ENCODE measurements at places on chromosomes 11 and 22.

- no peak for DNase-seq
These were observed 70.9 kb downstream of the CCDC34 start for GRCh38 chr11:27291954-27292636.

DNA sequence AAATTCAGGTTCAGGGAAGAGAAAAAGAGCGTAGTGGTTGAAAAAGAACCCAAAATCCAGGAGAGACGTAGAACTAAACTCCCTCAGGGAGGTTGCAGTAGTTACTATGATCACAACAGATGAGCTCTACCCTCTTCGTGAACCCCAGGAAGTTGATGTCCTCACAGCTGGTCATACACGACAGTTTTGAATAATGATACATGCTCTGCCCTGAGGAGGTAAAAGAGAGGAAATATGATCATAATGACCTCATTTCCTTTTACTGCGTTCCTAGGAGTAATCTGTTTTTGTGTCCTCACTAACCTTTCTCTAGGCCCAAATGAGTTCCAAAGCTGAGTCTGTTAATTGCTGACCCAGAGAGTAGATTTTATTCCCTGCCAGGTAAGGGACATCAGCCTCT is 1.3 kb downstream of the PATE2 start:
- no peak for DNase-seq

- no peak for DNase-seq
These were observed 143.6 kb upstream of the ANO5 start for GRCh38 chr11:22049276-22049675.

GRCh38 chr22:46590334-46590733 is 29.9 kb upstream of the GRAMD4 start:
- DNase-seq = no peak

- no peak for DNase-seq
These were observed 1.1 kb upstream of the ALG8 start for GRCh38 chr11:78140392-78141077.

- DNase-seq = no peak
These were observed 845 bp downstream of the MPPED2 start for GRCh38 chr11:30585125-30585891.

DNA sequence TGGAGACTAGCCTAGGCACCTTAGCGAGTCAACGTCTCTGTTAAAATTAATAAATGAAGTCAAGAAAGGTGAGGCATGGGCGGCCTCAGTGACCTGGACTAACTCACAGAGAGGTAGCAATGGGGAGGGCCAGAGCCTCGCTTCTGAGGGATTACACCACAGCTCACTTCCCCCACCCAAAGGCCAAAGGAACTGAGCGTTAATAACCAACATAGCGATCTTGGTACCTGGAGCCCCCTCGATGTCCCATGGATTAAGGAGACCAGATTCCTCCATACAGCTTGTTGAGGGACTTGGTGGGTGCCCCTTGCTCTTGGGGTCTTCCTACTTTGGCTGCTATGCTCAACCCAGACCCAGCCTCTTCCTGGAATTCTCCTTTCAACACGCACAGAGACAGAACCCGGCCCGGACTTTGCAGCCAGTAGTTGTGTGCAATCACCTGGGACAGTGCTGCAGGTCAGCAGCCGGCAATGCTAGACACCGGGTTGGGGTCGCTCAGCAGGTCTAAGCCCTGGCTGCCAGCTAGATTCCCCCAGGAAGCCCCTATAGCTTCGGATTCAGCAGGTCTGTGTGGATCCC is 70.6 kb downstream of the BCR start:
- DNase-seq = no peak

DNA sequence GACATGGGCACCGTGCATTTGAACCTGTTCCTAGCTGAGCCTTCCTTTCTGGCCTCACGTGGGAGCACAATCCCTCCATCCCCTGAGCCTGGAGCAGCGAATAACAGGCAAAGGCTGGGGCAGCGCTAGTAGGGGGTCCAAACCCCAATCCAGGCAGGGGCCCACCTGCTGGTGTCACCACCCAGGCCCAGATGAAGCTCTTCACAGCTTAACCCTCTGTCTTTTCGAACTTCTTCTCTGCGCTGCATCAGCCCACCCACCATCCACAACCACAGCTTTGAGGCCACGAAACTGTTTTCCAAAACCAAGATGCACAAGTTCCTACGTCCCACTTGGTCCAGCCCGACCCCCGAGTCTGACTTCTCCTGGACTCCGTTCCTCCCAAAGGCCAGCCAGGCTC is 11.5 kb downstream of the KCNC1 start:
- no peak for DNase-seq

DNA sequence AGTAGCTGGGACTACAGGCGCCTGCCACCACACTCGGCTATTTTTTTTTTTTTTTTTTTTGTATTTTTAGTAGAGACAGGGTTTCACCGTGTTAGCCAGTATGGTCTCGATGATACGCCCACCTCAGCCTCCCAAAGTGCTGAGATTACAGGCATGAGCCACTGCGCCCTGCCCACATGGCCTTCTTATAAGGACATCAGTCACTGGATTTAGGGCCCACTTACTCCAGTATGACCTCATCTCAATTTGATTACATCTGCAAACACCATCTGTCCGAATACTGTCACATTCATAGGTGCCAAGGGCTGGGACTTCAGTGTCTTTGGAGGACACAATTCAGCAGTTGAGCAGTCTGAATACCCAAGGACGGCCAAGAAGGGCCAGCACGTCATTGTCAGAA is 8.2 kb upstream of the PRR5 start:
- no peak for DNase-seq

DNA sequence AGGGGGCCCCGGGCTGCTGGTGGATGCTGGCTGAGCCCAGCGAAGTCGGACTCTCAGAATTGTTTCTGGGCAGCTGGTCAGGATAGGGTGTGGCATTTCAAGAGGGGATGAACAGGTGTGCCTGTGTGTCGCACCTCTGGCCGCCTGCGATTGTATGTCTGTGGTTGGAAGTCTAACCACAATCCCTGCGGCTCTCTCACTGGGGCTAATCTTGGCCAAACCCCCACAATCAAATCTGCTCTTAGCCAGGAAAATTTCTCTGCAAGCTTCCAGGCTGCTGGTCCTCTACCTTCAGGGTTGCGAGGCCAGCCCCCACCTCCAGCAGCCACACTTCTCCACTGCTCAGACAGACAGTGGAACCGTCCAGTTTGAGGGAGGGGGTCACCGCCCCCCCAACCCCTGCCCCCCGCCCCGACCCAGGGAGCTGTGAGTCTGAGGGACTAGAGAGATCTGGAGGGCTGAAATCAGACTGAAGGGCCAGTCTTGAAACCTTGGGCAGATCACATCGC is 953 bp downstream of the ATG16L2 start:
- DNase-seq = no peak

- peak; percentile 75 for DNase-seq
These were observed at the start of gene UBE2L3 for GRCh38 chr22:21567456-21568346. UBE2L3 (plus strand) TSS chr22:21567714; CDS start chr22:21567745, 31 bp downstream.

DNA sequence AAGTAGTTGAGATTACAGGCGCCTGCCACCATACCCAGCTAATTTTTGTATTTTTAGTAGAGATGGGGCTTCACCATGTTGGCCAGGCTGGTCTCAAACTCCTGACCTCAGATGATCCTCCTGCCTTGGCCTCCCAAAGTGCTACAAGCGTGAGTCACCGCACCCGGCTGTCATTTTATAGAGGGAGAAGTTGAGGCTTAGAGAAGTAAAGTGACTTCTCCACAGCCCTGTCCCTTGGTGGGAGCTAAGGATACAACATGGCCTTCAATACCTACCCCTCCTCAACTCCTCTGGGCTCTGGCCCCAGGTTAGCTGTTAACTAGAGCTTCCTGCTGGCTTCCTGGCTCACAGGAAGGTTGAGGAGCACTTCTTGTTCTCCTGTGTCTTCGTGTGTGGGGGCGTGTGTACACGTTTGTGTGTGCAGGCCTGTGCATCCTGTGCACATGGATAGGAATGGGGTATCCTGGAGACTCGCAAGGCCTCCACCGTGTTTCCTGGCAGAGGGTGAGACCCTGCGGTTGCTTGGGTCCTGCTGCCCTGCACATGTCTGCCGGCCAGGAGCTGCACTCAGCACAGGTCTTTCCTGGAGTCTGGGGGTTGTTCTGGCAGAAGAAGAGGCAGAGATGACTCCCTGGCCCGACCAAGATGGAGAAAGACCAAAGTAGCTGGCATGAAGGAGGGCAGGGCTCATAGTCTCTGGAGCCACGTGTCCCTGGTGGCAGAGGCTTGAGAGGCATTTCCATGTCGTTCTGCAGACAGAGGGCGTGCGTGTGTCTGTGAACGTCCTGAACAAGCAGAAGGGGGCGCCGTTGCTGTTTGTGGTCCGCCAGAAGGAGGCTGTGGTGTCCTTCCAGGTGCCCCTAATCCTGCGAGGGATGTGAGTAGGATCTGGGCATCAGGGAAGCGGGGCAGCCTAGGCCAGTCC is 2.4 kb downstream of the SIDT2 start:
- peak; percentile 87 for DNase-seq

DNA sequence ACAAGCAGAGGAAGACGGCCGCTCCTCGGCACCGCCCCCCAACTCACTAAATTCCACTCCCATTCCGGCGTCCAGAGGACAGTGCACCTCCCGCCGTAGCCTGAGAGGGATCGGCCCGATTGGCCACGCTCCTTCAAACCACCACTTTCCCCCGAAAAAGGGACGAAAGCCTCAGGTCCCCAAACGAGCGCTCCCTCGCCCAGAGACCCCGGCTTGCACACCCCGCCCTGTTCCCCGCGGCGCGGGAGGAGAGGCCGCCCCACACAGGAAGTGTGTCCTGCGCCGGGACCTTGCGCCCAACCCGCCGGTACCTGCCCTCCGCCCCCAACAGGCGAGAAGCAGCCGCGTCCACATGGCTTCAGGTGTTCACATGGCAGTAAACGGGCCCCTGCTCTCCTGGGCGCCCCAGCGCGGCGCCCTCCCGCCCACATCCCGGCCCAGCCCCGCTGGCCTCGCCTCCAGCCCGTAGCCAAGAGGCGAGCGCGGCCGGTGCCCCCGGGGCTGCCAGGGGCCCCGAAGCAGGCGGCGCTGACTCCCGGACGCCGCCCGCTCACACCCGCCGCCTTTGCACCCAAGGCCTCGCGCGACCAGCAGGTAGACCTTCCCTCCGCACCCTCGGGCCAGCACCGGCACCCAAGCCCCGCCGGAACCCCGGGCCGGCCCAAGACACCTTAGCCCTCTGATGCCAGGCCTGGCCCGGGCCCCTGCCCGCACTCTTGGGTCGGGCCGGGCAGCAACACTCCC is 849 bp downstream of the TCF20 start:
- peak; percentile 56 for DNase-seq

- DNase-seq = peak; percentile 4
These were observed 6.4 kb downstream of the MS4A15 start for GRCh38 chr11:60762851-60763691.

DNA sequence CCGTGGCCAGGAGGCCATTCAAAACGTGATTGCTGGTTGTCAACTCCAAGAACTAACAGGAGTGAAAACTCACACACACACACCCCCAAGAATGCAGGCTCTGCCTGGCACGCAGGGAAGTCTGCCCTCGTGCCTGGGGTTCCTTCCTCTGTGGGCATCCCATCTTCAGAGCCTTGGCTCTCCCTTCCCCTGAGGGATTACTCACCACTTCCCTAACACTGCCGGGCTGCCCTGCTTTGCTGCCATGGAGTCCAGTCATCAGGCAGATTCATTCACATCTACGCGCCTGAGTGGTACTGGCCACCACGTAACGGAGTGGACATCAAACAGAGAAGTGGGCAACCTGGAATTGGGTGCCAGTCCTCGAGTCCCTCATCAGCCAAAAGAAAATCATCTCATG is 120.7 kb upstream of the TMEM45B start:
- DNase-seq = peak; percentile 2

DNA sequence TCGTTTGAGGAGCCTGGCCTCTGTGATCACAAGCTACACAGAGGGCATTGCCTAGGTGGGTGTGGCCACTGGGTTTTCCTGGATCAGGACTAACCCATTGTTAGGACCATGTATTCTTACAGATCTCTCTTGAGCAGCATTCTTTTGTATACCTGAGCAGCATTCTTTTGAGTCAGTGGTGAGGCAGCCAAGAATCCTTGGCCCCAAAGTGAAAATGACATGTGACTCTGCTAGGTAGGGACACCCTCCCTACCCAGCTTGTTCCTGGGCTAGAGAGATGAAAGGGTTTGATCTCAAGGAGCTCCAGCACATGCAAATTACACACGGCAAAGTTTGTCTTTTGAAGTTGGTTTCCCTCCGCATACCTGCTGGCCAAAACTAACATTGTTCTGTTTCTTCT is 55.0 kb upstream of the HORMAD2 start:
- DNase-seq = no peak

DNA sequence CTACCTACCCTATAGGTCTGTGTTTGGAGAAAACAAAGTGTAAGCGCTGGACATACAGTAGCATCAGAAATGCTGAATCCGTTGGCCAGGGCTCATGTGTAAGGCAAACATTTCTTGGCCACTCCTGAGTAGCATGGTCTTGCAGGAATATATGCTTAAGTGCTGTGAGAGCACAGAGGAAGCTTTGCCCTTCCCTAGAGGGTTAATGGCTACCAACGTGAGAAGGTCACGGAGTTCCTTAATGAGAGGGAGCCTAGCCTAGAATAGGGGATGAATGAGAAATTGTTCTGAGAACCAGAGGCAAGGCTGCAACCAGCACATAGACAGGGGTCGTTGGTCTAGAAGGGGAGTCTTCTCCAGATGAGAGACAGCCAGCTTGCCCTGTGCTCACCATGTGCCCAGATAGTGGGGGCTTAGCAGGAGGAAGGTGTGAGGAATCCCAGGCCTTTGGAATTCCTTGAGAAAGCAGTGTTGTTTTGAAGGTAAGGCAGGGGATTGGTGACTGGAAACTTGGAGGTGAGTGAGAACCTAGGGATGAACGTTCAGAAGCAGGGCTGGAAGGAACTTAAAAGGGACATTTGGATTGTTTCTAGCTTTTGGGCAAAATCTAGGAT is 29.5 kb downstream of the RCOR2 start:
- DNase-seq = no peak

DNA sequence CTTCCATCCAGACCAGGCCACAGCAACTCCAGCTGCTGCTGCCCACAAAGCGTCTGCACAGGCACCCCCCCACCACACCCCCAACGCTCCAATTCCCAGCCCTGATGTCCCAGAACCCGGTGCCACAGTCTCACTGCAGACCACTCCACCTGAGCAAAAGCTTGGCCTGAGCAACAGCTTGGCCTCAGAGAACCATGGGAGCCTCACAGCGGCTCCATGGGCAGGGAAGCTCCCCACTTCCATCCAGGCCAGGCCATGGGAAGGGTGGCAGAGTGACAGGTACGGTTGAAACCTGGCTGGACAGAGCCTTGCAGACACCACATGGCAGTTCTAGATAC is 13.2 kb downstream of the PLXNB2 start:
- DNase-seq = no peak

- DNase-seq = no peak
These were observed 350.3 kb upstream of the MPPED2 start for GRCh38 chr11:30936491-30936890.

GRCh38 chr11:122785031-122785541 is 53.2 kb upstream of the CRTAM start:
- DNase-seq = no peak

GRCh38 chr11:104198576-104198975 is 34.6 kb upstream of the PDGFD start:
- no peak for DNase-seq

DNA sequence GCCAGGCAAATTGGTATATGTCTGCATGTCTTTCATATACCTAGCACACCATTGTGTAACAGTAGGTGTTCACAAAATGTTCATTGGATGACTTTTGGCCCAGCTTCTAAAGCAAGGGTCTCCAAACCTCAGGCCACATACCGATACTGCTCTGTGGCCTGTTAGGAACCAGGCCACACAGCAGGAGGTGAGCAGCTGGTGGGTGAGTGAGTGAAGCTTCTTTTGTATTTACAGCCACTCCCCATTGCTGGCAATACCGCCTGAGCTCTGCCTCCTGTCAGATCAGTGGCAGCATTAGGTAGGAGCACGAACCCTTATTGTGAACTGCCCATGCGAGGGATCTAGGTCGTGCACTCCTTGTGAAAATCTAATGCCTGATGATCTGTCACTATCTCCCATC is 836.6 kb downstream of the NTM start:
- no peak for DNase-seq
